Suppressor macrophage treated with lipopolysaccharide for 1 hour (primary cell): ENCODE measurements at places on chromosomes 5 and 9.
A peak's percentile ranks its signal among the peaks of the same experiment; 100 is the strongest.

DNA sequence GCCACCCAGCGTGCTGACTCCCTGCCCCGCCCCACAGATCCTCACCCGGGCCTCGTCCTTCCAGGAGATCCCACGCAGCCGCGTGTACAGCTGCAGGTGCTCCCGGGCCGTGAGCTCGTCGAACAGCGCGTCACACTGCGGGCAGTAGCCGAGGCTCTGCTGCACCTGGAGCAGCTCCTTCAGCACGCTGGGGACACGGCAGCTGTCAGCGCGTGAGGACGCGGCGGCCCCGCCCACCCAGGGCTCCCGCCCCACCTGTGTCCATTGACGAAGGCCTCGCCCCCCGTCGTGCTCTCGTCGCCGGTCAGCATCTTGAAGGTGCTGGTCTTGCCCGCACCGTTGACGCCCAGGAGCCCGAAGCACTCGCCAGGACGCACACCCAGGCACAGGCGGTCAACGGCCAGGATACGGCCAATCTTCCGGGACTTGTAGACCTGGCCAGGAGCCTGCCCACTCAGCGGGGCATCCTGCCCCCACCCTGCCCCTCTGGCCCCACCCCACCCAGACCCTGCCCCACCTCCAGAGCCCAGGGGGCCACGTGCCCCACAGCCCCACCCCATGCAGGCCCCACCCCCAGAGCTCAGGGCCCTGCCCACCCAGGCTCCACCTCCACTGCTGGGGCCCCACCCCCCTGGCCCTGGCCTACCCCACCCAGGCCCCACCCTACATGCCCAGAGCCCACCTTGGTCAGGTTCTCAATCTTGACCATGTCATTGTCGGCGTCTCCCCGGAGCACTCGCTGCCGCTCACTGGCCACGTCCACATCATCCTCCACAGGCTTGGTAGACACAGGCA, 13.8 kb upstream of the CLIC3 start:
- no peak for DNase-seq

DNA sequence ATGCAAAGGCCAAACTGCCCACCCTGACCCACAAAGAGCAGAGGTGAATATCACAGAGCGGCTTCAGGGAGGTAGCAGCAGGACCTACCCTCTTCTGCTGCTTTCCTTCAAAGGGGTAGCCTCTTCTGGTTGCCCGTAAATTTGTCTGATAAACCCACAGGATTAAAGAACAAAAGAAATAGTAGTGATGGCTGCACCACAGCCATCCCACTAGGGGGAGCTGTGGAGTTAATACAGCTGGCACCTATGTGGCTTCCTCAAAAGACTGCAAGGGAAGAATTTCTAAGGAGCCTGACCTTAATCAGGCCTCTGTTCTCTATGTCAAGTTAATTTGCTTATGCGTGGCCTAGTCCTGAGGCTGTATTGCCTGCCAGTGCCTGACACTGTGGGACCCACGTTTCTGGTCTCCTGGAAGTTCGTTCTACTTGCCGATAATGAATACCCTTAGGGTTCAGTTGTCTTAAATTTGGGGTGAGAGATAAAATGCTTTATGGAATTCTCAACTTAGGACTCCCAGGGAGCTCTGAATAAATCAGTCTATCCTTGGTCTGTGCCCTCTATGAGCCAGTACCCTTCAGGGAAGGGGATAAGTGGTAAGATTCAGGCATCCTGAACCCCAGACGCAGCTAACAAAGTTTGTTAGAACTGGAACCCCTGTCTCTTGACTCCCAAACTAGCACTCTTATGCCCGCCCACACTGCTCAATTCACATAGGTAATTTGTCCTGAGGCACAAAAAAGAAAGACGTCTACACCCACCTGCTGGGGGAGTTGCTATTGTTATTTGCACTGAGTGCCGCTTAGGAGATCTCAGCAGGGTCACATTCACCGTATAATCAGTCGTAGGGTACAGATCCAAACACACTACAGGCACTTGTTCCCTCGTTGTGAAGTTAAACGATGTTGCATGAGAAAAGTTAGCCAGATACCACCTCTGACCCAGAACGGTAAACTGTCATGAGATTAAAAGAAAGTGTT, 77.1 kb downstream of the SUSD1 start:
- peak; percentile 91 for DNase-seq

DNA sequence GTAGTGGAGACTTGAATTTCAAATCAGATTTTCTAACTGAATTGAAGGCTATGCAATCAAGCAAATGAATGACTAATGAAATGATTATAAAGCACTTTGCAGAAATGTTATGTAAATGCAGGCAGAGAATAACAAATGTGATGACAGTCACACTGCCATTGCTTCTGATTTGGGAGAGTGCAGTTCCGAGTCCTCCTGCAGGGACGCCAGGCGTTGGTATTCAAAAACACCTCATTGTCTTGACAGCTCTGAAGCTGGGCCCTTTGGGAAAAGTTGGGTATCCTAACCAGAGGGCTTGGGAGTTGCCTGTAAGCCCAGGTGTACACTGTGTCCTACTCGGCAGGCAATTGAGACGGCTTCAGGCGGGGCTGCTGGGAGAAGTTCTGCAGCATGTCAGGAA, 57.9 kb downstream of the C5orf15 start:
- no peak for DNase-seq

GRCh38 chr9:35303567-35303966, 141.8 kb downstream of the UNC13B start:
- DNase-seq = no peak

DNA sequence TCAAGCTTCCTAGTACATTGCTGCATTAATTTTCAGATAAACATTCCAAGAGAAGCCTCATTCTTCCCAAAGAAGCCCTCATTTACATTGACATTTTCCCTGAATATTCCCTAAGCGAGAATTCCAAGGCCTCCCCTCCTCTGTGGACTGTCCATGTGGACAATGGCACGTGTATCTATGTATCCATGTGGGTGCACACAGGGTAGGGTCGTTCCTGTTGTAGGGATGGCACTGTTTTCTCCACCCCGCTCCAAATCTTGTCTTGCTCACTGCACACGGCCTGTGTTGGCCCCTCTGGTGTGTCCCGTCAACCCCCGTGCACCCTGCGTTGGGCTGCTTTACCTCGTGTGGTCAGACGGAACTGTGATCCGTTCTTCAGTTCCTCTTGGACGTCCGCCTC, 104.7 kb upstream of the IRX2 start:
- no peak for DNase-seq

GRCh38 chr5:157596487-157596886, 20.9 kb upstream of the ADAM19 start:
- peak; percentile 86 for DNase-seq

- DNase-seq = no peak
Measured at GRCh38 chr9:69279084-69279731, 45.8 kb upstream of the ENTREP1 start.

DNA sequence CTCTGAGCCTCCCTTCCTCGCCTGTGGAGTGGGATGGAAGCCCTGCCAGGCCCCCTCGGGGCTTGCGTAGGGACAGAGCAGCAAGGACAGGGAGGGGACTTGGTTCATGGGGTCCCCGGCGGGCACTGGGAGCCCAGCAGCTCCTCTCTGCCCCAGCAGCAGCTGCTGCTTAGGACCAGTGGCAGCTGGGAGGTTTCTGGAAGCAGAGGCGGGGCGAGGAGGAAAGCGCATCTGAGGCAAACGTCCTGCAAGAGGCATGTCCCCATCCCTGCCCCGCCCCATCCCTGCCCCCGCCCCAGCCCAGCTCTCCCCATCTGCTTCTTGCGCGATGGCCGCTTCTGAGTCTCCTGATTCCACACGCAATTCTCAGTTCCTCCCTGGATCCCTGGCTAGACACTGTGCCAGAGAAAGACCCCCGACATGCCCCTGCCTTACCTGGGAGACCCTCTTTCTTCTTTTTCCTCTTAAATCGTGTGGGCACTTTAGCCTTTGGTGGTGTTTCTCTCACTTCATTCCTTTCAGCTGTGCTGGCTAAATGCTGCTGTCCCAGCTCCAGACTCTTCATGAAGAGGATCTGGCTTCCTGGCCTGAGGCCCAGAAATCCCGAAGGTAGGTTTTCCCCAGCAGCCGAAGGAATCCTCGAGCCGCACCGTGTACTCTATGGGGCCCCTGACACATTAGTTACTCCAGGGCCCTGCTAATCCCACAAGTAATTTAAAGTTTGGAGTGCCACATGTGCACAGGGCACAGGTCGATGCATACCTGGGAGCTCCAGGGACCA, 4.4 kb upstream of the OR2S2 start:
- no peak for DNase-seq

DNA sequence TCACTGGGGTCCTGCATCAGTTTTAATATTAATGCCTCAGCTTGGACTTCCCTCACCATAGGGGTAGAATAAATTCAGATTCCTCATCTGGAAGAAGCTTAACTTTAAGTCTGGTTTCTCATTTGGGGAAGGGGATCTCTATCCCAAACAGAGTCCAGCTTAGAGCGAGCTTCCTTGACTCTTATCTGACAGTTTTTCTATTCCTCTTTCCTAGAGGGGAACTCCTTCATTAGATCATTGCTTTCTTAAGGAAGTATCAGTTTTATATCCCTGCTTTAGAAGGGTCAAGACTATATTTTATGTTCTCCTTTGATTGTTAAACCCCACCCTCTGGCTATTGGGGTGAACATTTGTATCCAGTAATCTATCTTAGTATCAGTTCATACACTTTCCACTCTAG, 24.2 kb upstream of the CDC42SE2 start:
- peak; percentile 81 for DNase-seq

- DNase-seq = no peak
Measured at GRCh38 chr5:61995486-61995885, 310.5 kb upstream of the KIF2A start.

GRCh38 chr5:112174959-112175594, 244.0 kb downstream of the EPB41L4A start:
- DNase-seq = peak; percentile 78

DNA sequence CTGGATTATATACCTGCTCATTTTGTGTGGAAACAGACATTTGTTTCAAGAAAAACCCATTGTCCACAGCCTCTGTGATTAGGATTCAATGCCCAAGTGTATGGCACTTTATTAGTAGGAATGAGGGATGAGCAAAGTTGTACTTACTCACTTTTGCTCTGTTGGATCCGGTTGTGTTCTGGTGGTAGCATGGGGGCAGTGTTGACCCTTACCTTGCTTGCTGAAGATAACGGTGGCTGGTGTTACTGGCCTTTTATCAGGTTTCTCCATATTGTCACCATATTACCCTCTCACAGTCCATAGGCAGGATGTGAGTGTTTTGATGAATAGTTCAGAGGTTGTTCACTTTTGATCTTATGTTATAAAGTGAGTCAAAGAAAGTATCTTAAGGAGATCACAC, 42.7 kb upstream of the NUDT12 start:
- no peak for DNase-seq

DNA sequence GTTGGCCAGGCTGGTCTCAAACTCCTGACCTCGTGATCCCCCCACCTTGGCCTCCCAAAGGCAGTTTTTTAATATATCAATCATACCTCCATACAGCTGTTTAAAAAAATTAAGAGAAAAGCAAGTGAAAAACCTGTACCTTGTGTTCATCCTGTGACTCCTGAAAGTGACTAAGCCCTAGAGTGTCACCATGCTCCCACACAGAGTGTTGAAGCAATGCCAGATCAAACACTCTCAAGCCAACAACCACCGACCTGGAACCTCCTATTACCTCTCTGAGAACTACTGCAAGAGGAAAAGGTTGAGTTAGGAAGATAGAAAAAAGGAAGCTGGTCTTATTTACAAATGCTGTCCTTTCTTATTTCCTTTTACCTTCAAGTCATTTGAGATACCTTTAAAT, 123.5 kb downstream of the RASEF start:
- DNase-seq = no peak
